ENCODE measurements at places on chromosomes 5 and 9.

- DNase-seq = no peak
Measured at GRCh38 chr5:88256872-88257271, 11.8 kb downstream of the TMEM161B start.

- DNase-seq = no peak
Measured at GRCh38 chr9:93089481-93089991, 6.5 kb upstream of the CARD19 start.

DNA sequence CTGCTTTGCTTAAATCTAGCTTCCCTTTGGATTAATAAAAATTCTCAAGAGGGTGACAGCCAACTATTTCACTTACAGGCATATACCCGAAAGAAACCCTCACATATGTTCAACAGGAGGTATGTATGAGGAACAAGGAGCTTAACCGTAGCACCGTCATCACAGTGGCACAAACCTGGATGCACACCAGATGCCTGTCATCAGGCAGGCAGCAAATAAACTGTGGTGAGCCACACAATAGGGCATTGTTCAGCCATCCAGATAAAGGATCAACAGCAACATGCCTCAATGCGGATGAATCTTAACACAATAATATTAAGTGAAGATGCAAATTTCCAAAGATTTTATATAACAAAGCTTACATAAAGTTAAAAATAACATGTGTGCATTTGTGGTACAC lies 5.5 kb upstream of the TNFSF15 start:
- no peak for DNase-seq

GRCh38 chr9:130556396-130557076 lies 22.8 kb upstream of the FUBP3 start:
- no peak for DNase-seq

DNA sequence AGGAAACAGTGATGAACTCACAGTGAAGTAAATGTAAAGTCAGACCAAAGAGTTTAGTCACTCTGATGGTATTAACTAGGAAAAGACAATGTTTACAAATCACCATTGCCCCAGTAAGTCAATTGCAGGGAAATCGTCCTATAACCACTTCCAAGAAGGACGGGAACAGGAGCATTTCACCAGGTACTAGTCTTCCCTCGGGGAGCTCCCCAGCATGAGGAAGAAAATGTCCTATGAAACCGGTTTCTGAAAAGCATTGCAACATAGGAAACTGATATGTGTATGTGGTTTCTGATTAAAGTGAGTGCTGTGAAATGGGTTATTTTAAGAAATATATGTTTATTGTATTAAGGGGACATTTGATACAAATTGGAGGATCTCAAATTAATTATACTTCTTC lies 626.7 kb upstream of the ADAMTS16 start:
- DNase-seq = no peak

DNA sequence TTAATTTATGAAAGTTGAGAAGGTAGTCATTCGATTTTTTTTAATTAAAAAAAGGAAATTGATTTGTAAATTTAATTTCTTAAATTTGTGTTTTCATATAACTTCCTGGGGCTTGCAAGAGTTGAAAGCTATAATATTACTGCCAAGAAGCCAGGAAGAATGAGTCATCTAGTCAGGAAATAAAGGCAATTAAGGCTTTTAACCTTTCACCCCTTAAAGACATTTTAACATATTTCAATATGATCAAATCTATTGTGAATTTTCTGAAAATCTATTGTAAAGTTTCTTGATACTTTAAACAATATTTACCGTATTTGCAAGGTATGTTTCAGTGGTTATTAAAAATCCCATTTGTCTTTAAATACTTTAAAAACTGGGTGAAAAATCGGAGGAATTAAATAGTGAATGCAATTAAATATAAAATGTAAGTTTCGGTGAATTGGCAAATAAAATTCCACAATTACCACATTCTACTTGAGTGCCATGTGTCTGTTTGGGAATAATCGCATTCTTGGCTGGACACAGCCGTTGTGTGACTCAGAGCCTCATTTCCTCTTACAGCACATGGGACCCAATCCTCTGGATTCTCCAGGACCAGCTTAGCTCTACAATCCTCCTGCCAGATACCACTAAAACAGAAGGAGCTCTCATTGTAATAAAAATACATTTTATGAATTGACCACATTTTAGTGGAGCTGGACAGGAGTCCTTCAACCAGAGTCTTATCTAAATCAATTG lies 310.7 kb downstream of the HCN1 start:
- DNase-seq = no peak

DNA sequence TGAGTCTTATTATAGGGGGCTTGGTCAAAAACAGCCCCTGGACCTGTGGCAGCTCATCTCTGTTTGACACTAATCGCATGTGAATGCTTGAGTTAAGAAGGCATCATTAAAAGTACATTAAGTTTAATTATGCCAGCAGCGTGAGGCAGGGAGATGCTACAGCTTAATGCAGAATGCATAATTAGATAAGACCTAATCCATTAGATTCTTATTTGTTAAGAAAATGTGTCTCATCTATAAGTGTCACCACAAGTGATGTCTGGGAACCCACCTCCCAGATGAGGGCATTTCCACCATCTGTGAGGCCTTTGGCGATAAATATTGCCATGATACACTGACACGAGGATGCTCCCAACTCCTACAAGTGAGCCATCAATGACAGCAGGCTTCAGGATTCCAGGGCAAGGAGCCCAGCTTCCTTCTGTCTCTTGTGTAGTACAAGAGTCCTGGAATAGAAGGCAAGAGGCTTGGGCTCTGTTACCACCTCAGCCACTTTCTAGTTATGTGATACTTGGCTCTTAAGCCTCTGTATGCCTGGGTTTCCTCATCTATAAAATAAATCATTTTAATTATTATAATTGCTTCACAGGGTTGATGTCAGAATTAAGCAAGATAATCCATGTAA lies 202.7 kb downstream of the FAM114A2 start:
- DNase-seq = no peak

GRCh38 chr5:157165261-157165660 lies 803 bp downstream of the GARIN3 start:
- no peak for DNase-seq

GRCh38 chr5:149961957-149962409 lies 1.4 kb downstream of the SLC26A2 start:
- DNase-seq = no peak

- no peak for DNase-seq
Measured at GRCh38 chr5:146561711-146562110, 45.7 kb upstream of the GPR151 start.

DNA sequence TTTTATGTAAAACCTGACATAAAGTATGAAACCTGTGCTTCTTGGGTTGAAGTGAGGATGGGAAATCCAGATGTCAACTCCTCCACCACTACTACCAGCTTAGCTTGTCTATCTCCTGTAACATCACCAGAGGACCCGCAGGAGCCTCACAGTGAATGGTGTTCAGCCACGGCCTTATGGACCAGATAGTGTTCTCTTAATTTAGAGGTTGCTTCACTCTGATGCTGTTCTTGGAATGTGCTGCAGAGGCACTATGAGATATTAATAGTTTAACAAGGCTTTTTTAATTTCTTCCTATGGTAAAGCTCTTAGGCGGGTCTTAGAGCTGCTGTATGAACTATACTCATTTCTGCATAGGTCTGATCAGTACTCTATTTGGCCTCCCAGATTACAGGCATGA lies 27.9 kb downstream of the NFX1 start:
- DNase-seq = no peak

DNA sequence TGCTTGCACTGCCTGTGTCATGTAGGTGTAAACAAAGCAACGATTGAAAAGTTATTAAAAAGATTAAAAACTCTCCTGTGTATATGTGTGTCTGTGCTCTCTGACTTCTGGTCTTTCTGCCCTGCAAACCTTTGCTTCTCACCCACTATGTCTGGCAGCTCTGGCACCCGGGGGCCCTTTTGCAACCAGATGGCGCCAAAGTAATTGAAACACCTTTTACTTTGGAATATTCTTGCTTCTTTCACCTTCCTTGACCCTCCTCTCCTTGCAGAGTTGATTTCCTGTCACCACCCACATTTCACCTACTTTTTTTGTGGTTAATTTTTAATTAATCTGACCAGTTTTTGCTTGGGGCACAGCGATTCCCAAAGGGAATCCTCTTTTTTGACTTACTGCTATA lies 275.5 kb downstream of the ARHGEF28 start:
- DNase-seq = no peak

- no peak for DNase-seq
Measured at GRCh38 chr5:59189472-59190244, 606.8 kb downstream of the RAB3C start.

DNA sequence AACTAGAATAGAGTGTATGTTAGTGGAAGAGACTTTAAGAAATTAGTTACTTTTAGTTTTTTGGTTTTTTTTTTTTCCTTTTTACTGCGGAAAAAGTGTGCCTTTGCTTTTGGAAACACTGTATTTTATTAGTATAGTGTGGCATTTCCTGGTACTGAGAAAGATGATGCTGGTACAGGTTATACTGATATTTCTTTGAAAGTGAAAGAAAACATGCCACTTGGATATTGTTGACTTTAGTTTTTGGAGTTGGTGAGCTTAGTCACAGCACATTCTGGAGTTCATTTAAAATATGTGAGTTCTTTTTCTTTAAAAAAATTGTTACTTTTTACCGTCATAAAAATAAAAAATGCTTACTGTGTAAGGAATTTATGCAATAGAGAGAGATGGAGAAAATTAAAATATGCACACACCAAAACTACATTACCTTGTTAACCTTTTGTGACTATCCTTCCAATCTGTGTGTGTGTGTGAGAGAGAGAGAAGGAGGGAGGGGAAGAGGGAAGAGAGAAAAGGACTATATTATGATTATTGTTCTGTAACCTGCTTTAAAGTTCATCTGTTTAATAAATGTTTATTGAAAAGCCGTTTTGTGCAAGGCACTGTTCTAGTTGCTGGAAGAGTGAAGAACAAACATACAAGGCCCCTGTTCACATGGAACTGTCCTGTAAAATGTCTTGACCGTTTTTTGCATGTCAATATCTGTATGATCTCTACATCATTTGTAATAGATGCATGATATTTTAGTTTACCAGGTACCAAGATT lies 1.9 kb downstream of the UGCG start:
- DNase-seq = no peak

DNA sequence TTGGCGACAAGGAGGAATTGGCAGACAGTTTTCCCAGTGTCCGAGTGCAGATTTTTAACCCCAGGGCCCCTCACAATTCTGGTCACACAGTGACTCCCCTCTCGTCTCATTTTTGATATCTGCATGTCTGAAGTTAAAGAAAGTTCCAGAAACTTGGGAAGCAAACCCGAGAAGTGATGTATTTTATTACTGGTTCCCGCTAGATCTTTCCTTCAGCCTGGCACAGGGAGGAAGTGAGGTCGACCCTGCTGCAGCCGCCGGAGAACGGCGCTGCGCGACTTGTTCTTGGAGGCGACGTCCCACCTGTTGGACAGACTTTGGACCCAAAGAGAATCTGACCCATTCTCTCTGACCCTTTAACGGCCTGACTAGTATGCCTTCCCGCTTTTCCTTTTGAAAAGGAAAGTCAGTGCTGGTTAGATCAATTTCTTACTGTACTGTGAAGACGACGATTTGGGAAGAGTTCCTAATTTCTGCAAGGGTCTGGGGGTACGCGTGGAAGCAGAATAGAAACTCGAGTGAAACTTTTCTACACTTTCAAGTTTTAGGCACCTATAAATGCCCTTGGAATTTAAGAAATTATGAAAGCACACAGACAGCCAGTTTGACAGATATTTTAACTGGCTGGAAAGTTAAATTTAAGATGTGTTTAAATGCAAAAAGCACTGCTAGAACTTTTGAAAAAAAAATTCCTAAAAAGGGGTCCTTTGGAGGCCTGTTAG lies 744 bp downstream of the OTULIN start:
- DNase-seq = no peak

DNA sequence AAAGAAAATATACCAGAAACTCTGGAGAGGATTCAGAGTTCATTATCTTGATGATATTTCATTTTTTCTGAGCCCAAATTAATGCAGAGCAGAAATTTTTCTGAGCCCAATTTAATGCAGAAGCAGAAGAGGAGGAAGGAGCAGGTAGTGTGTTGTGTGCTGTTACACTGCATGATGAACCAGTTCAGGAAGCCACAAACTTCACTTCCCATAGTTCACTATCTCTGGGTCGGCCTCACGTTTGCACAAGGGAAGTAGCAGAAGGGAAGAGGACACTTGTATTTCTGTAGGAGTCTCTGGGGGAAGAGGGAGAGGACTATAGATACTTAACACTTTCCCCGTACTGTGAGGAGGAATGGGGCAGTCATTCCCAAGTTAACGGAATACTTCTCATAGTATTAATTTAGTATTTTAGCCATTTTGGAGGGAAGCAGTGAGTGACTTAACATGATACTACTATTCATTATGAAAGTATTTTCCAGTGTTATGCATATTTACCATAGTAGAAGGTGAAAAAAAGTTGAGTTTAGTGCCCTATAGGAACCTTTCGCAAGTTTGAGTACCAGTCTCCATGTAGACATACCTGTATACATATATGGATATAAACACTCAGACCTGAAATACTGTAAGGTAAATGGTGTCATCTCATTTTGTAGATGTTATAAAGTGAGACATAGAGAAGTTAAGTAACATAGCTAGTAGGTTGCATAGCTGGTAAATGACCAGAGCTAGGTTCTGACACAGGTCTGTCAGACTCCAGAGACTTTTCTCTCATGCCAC lies 30.0 kb downstream of the XPA start:
- no peak for DNase-seq

- DNase-seq = no peak
Measured at GRCh38 chr5:167720676-167721260, 570.7 kb upstream of the WWC1 start.

Data from effector memory CD8-positive, alpha-beta T cell (primary cell).